ENCODE measurements at places on chromosomes 13 and 19.

DNA sequence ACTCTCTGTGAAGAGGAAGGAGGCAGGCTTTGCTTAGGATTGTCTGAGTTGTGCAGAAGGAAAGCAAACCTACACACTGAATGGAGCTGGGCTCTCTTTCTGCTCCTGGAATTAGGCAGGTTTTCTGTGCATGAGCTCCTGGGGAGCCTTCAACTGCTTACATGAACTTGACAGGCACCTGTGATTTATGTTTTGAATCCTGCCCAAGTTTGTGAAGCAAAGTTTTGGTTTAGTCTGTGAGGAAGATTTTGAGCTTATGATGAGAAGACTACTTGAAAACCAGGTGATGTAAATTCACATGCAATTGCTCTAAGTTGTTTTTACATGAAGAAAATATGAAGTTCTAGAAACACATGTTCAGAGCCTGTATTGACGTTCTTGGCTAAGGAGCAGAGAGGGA lies 109.0 kb downstream of the SLAIN1 start:
- no peak for DNase-seq

DNA sequence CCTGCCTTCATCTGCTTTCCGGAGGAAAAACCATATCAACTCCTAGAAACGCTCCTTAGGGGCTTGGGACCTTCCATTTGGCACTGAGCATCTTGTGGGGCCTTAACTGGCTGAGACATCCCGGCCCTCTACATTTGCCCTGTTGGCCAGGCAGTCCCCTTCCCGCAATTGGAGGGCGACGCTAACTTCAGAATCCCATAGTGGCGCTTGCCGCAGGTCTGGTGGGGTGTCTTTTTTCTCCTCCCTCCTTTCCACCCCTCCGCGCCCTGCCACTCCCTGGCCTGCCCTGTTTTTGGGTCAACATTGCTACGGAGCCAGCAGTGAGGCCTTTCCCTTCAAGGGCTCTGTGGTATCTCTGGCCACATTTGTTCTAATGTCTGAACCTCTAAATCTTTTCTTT lies 13.6 kb upstream of the CRTC1 start:
- no peak for DNase-seq

- DNase-seq, result no peak
Measured at GRCh38 chr19:10544242-10544752, 593 bp downstream of the ATG4D start.

- DNase-seq, result no peak
Measured at GRCh38 chr19:38183251-38183897, 40.6 kb downstream of the DPF1 start.

DNA sequence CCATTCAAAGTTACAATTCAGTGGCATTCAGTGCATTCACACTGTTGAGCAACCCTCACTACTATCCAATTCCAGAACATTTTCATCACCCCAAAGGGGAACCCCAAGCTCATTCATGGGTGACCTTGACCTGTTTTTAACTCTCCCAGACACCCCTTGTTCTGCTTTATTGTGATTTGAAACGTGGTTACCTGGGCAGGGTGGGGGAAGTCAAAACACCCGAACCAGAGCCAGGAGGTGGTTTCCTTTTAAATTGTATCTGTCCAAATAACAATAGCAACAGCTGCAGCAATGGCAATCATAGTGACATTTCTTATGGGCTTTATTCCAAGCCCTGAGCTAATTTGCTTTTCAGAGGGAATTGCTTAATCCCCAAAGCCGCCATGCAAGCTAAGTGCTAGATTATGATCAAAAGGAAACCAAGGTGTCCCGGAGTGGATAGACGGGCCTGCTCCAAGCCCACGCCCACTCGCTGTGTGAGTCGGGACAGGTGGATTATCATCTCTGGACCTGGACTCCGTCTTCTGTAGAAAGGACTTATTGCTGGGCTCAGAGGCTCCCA lies 6.1 kb downstream of the PTGIR start:
- DNase-seq, result no peak

GRCh38 chr19:42529248-42529764 lies 1.0 kb upstream of the CEACAM1 start:
- peak; percentile 3 for DNase-seq

GRCh38 chr13:43848001-43848649 lies 31.4 kb downstream of the CCDC122 start:
- DNase-seq, result no peak

DNA sequence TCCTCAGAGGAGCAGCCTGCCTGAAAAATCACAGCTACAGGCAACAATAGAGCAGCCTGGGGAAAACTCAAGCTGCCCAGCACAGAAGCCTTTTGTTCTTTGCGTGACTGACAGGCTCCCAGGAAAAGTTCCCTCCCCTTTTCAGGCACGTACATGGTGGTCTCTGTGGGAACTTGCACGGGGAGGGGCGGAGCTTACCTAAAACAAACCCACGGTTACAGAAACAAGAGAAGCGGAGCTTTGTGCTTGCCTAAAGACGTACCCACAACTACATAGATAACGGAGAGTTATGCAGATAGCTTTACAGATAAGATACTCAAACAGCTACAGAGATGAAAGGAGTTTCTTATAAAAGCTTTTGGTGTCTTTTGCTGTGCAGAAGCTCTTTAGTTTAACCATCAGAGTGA lies 11.4 kb downstream of the ETFB start:
- DNase-seq, result no peak

- no peak for DNase-seq
Measured at GRCh38 chr13:112184851-112185371, 118.0 kb downstream of the SOX1 start.

DNA sequence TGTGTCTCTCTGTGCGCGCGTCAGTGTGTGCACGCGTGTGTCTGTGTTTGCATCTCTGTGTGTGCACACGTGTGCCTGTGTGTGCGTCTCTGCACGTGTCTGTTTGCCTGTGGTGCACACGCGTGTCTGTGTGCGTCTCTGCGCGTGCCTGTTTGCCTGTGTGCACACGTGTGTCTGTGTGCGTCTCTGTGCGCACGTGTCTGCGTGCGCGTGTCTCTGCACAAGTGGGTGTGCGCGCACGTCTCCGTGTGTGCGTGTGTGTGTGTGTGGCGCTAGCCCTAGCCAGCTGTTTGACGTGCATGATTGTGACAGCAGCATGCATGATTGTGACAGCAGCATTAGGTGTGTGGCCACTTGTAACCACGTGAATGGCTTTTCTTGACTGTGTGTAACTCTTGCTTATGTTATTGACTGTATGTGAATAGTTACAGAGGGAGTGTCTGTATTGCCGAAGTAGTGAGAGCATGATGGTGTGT lies 31.1 kb downstream of the ZNF146 start:
- DNase-seq, result no peak

- DNase-seq, result no peak
Measured at GRCh38 chr19:11405846-11406643, 13.1 kb downstream of the RGL3 start.

DNA sequence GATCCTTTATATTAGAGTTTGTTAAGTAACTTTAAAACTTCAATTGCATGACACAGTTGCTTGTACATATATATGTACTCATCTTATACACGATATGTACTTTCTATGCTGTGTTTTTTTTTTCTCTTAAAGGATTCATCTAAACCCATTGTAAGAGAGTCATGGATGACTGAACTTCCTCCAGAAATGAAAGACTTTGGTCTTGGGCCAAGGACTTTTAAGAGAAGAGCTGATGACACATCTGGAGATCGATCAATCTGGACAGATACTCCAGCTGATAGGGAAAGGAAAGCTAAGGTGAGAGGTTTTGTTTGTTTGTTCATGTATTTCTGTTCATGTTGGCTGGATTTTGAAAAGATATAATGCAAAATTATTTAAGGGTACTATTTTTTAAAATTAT lies 26.0 kb downstream of the GPALPP1 start:
- peak; percentile 1 for DNase-seq

DNA sequence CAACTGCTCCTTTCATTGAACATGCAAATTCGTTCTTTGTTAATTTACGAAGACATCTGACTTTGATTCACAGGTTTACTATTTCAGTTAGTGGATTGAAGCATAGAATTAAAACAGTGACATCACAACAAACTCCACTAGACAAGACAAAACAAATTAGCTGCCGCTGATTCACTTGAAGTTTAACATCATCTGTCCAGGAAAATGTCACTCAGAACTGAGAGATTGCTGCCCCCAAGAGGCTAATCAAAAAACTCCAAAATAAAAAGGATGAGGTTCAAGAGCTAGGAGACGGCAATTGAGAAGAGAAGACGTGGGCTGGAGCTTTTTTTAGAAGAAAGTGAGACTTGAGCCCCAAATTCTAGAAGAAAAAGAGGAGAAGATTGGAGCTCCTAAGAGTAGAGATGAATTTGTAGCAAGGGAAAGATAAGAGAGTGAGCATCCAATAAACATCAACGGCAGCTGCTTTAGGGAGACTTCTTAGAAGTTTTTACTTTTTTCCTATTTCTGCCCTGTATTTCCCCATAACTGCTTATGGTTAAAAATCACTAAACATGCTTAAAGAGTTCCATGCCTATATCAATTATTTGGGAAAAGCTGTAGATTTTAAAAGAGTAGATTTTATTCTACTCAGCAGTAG lies 40.8 kb upstream of the TPP2 start:
- DNase-seq, result peak; percentile 78

DNA sequence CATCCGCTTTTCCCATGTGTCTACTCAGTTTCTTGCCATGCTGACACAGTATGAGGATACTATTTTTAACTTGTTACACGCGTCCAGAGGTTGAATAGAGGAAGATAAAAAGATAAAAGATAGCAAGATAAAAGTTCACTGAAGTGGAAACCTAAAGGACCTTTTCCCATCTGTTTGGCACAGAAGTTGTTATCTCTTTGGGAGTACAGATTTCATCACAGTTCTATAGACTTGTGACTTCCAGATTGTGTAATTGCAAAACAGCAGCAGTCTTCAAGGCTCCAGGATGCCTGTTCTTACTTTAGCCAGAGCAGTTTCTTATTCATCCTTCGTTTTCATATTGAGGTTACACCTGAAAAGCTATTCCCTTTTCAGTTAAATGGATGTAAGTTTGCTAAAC lies 369.2 kb downstream of the GPC5 start:
- no peak for DNase-seq

GRCh38 chr19:55189403-55189835 lies 9.3 kb upstream of the SYT5 start:
- DNase-seq, result no peak

DNA sequence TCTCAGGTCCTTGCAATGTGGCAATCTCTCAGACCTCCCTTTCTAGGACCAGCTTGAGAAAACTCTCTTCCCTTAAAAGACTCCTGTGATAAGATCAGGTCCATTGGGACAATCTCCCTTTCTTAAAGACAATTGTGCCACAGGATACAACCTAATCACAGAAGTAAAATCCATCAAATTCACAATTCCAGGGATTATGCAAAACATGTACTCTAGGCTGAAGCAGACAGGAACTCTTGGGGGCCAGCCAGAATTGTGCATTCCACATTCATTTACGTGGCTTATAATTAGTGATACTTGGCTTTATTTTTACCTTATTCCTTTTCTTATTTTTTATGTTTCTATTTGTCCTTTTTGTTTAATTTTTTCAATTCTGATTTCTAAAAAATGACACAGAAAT lies 257.9 kb downstream of the KLF12 start:
- DNase-seq, result no peak

DNA sequence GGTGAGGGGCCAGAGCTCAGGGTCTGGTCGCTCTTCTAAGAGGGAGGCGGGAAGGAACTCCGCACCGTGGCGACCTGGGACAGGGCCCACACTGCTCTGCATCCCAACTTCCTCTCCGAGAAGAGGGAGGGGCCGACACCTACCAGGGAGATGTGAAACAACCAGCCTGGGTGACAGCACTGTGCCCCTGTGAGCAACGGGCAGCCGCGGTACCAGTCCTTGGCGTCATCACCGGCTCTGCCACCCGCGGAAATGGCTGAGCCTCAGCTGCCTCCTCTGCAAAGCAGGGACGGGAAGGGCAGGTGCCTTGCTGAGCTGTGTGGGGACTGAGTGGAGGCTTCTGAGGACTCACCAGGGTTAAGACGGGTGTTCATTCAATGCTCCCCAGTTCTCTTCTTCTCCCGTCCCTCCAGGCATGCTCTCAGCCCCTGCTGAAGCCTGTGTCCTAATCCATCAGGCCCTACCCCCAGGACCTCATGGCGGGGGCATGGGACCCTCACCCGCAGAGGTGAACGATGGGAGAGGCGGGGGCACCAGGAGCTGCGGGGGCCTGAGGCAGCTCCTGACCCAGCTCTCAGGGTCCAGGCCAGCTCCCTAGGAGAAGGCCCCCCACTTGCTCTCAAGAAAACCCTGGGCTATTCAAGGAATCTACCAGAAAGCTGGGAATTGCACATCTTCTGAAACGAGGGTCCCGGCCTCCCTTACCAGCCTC lies 9.3 kb downstream of the ZNF787 start:
- DNase-seq, result no peak

GRCh38 chr19:32863301-32863700 lies 6.3 kb downstream of the SLC7A9 start:
- no peak for DNase-seq

DNA sequence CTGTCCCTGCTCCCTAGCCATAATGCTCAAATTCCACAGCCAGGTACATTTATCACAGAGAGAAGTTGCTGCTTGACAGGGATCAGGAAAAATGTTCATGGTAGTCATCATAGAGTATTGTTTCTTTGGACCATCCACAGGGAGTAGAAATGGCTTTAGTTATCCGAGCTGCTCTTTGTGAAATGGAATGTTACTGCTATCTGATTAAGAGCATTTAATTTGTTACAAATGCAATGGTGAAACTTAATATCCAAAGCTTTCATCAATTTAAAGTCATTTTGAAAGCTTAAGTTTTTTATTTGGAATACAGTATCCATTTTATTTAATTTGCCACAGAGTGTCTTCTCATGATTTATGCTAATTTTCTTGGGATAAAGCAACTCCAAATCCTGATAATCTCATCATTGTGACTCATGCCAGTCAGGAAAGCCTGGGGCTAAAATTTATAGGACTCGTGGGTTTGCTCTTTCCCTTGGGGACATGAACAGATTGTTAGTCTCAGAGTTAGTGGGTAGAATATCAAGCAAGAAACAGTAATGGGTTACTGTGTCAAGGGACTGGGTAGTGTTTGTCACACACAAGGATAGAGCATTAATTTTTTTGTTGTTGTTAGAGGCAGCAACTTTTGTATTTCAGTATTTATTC lies 59.8 kb downstream of the SCEL start:
- DNase-seq, result no peak

GRCh38 chr13:77386046-77386445 lies 59.2 kb upstream of the MYCBP2 start:
- DNase-seq, result no peak

GRCh38 chr19:32330213-32330857 lies 15.1 kb upstream of the ZNF507 start:
- DNase-seq, result no peak

DNA sequence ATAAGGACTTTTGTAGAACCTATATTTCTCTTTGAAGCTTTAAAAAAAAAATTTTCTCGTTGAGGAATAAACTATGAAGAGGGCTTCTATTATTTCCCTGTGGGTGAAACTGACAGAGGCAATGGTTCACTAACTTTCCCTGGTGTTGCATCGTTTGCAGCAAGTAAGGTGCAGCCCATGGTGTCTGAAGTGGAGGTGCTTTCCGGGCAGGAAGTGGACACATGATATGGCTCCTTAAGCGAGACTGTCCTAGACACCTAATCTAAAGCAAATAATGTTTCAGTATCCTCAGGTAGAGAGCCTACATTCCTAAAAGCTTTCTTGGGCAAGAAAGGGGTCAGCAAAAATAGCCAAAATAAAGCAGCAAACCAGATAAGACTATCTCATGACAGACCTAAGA lies 437.6 kb upstream of the ARGLU1 start:
- no peak for DNase-seq

GRCh38 chr13:56888455-56888854 lies 252.3 kb upstream of the PRR20A start:
- no peak for DNase-seq

Data from NCI-H1092 treated with DMSO at 0.1 percent for 48 hours (cell line).